ENCODE measurements at places on chromosomes 4 and X.

DNA sequence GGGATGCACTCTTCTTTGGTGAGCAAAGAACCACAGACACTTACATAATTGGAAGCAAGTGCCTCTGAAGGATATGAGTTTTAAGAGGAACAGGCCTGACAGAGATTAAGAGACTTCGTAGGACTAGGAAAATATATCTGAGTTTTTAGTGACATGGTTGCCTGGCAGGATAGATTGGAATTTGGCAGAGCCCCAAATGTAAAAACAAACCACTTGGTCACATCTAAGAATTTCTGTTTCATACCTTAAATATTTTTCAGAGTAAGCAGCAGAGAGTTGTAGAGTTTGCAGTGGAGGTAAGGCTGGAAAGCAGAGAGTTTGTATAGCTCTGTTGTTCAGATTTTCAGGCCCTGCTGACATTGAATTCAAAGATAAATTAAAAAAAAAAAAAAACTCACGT, 150.1 kb upstream of the MAGEB2 start:
- no peak for DNase-seq

DNA sequence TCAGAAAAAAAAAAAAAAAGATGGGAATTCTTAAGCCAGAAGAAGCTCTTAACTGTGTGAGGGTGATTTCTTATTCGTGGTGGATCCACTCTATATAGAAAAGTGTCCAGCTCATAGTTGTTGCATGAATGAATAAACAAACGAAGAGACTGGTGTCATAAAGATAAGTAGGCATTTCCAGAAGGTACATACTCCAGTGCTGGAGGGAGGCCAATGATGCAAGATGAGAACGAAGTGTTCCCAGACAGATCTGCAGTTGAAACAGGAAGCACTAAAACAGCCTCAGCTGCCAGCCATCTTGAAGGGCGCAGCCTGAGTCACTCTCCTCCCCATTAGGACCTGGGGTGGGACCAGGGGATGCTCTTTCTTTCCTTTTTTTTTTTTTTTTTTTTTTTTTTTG, 47.4 kb upstream of the HOPX start:
- DNase-seq: no peak

- no peak for DNase-seq
Measured at GRCh38 chr4:184309241-184310170, 91.8 kb upstream of the ENPP6 start.

GRCh38 chrX:153214934-153215333, 35.9 kb downstream of the MAGEA1 start:
- no peak for DNase-seq

- DNase-seq: no peak
Measured at GRCh38 chr4:129138810-129139496, 43.0 kb downstream of the C4orf33 start.

DNA sequence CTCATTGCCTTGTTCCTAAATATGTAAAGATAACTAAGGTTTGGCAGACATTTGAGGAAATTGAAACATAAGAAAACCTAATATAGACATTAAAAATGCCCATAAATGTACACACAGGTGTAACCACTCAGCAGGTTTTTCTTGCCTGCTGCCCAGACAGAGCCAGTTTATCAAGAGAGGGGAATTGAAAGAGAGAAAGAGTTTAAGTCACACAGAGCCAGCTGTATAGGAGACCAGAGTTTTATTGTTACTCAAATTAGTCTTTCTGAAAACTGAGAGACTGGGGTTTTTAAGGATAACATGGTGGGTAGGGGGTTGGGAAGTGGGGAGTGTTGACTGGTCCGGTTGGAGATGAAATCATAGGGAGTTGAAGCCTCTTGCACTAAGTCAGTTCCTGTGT, 119.0 kb downstream of the CFAP299 start:
- DNase-seq: no peak

- DNase-seq: no peak
Measured at GRCh38 chr4:124631760-124632159, 80.8 kb downstream of the ANKRD50 start.

DNA sequence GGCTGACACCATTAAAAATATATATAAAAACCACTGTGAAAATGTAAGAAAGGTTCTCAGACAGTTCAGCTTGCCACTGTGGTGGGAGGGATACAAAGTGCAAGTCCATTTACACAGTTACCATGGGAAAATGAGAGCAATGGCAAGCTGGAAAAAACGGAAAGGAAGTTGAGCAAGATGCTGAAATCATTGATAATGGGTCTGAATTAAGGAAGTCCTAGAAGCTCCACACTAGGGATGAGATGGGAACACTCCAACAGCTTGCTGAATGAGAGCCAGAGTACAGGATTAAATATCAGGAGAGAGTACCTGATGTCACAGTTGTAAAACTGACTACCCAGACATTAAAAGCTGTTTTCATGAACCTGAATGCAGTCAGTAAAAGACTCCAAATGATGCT, 218.6 kb downstream of the PRDM5 start:
- no peak for DNase-seq

DNA sequence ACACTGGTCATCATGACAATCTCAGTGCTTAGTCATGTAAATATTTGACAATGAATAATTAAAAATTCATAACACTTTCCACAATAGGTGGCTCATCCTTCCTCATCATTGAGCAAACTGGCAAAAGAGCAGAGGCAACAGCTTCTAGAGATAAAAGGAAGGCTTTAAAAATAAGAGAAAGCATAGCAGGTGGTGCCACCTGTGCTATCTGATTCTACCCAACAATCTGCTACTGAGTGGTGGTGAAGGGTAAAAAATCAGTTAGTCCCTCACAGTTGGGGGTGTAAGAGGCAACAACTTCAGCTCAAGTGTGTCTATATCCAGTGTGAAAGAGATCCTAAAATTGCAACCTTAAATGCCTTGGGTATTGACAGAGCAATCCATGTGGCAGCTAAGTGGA, 280.1 kb upstream of the PPARGC1A start:
- no peak for DNase-seq

DNA sequence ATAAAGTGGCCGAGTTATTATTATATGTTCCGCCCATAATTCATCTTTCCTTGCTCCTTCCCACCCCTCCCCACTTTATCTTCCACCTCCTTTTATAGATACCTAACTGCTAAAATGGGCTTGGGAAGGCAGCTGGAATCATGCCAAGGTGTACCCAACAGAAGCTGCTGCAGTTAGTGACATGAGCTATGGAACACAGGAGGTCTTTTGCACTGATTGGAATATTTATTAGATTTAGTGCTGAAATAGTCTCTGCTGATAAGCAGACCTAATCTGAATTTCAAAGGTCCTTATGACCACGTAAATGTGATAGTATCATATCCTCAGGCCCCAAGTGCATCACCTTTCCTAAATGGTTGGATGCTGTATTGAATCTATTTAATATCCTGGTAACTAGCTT, 64.9 kb downstream of the HMGB2 start:
- no peak for DNase-seq

DNA sequence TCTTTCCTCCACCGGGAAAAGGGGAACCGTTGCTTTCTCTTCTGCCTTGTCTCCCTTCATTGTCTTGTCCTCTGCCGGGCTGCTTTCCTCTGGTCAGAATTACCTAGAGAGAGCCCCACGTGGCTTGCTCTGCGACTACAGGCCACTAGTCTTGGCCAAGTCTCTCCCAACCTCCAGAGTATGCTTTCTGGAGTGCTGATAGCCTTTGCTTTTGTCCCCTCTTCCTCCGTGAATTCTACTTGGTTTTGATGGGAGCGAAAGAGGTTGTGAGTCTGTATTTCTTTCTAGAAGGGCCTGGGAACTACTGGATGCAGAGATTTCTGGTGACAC, 5.3 kb upstream of the POU4F2 start:
- no peak for DNase-seq

GRCh38 chr4:42150653-42151567, 1.5 kb downstream of the BEND4 start:
- DNase-seq: no peak

- DNase-seq: no peak
Measured at GRCh38 chr4:111228874-111229273, 606.0 kb upstream of the PITX2 start.

GRCh38 chrX:115652221-115652620, 91.2 kb downstream of the PLS3 start:
- DNase-seq: no peak

DNA sequence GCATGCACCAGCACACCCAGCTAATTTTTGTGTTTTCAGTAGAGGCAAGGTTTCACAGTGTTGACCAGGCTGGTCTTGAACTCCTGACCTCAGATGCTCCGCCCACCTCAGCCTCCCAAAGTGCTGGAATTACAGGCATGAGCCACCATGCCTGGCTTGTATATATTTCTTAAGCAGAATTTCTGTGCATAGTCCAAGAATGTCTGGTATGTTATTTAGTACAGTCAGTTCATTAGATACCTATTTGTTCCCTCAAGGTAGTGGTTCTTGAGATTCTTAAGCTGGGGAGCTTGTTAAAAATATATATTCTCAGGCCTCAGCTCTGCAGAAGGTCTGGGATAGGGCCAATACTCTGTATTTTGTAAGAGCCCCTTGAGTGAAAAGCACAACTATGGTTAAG, 4.6 kb upstream of the SERTM2 start:
- no peak for DNase-seq

GRCh38 chr4:102500696-102501446, at the start of gene NFKB1:
TSS of gene NFKB1 (plus strand) at chr4:102501359. CDS start at chr4:102525519, 24,160 bp downstream.
- peak; percentile 80 for DNase-seq

DNA sequence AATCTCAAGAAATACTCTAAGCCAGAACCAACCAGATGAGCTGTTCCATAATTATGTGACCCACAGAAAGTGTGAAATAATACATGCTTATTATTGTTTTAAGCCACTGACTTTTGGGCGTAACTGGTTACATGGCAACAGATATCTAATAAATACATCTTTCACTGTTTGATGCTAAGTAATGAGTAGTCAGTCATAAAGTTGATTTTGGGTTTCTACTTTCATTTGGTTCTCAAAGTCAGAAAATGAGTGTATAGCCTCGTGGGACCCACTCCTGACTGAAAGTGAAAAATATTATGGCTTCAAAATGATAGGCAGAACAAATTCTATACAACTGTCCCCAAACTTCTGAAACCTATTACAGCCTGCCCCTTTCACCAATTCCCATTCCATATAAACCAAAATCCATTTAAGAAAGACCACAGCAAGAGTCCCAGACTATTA, 88.0 kb upstream of the CBR4 start:
- no peak for DNase-seq

DNA sequence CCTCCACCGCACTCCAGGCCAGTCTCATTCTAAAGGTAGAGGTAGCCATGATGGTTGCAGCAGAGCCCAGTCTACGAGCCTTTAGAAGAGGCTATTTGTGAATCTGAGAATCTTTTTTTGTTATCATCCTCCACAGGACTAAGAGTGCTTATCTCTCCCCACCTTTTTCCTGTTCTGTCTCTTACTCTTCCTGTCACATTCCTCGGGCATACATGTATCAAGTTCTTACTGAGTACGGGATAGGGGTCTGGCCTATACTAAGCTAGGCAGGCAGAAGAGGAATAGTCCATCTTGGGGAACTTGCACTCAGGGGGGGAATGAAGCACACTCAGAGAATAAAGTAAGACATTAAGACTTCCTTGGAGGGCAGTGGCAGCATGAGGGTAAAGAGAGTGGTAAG, 25.7 kb downstream of the LAS1L start:
- no peak for DNase-seq

GRCh38 chrX:64894454-64895038, 81.7 kb downstream of the ZC4H2 start:
- DNase-seq: no peak

- DNase-seq: peak; percentile 13
Measured at GRCh38 chr4:145619639-145619996, 433 bp downstream of the MMAA start.

DNA sequence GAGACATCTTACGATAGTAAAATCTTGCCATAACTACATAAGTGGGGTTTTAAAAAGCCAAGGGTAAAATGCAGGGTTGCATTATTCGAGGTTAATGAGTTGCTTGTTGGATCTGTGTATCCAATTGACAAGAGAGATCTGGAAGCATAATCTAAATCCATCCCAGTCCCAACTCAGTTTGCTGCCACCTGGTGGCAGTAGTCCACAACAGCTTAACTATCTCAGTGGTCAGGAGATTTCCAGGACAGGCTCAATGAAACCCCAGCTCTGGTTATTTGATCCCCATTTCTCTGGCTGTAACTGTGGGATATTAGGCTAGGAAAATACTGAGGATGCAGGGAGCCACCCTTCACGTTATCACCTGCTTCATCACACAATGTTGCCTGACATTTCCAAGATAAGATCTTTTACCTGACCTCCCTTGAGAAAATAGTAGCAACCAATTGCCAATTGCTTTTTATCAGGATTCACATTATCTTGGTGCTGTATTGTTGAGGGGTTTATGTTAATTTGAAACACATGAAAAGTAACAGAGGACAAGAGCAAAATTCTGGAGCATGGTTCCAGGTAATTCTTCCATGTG, 88.2 kb upstream of the TNIP3 start:
- peak; percentile 66 for DNase-seq

GRCh38 chrX:46831765-46832327, 5.0 kb upstream of the RP2 start:
- DNase-seq: no peak

- no peak for DNase-seq
Measured at GRCh38 chr4:2061186-2062131, 2.3 kb downstream of the NAT8L start.

- DNase-seq: no peak
Measured at GRCh38 chr4:165328708-165329107, 1.2 kb downstream of the MSMO1 start.

GRCh38 chrX:68808686-68809357, 20.0 kb upstream of the EFNB1 start:
- no peak for DNase-seq

GRCh38 chr4:113919145-113919544, 60.3 kb downstream of the ARSJ start:
- DNase-seq: no peak

GRCh38 chrX:91331476-91331875, 103.2 kb upstream of the PABPC5 start:
- DNase-seq: no peak

- no peak for DNase-seq
Measured at GRCh38 chrX:139828033-139828432, 104.8 kb downstream of the ATP11C start.

GRCh38 chr4:158914218-158914617, 145.4 kb downstream of the FNIP2 start:
- DNase-seq: no peak

DNA sequence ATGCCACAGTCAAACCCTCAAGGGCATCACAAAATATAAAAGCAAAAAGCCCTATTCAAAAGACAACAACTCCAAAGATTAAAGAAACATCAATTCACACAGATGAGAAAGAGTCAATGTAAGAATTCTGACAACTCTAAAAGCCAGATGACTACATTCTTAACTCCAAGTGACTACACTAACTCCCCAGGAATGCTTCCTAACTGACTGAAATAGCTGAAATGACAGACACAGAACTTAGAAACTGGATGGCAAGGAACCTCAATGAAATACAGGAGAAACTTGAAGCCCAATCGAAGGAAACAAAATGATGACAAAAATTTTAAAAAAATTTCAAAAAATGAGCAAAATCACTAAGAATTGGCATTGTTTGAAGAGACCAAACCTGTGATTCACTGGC, 1047.6 kb upstream of the PCDH10 start:
- no peak for DNase-seq

GRCh38 chrX:150967786-150968185, 15.3 kb upstream of the HMGB3 start:
- DNase-seq: no peak

- DNase-seq: no peak
Measured at GRCh38 chrX:123971982-123972381, 10.5 kb downstream of the STAG2 start.
